ENCODE measurements at places on chromosomes 7 and 10.

DNA sequence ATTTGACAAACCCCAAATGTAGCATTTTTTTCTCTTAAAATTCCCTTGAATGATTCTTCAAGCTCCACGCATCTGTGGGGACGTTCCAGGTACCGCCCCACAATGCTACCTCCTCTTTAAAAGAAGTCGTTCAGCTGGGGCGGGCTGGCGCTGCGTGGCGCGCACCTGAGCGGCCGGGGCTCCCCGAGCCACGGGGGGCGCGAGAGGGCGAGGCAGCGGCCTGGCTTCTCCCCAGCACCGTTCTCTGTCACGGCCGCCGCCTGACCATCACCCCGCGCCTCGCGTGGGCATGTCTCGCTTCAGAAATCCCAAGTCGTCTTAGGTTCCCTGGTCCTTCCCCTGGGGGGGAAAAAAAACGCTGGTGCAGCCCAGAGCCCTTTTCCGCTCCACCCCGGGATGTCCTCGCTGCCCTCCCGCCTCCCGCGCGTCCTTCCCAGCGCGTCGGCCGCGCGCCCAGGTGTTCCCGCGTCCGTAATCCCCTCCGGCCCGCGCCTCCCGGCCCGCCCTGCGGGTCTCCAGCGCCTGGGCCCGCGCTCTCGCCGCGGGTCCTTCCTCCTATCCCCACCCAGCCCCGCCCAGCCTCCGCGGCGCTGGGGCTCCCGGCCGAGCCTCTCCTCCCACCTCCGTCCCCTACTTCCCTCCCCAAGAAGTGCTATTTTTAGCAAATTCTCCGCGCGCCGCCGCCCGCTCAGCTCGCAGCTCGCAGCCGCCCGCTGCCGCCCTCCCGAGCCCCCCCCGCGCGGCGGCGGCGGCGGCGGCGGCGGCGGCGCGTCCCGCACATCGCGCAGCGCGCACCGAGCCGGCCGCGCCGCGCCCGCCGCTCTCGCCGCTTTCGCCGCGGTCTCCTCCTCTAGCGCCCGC, 58.7 kb upstream of the PRPS1L1 start:
- no peak for DNase-seq

DNA sequence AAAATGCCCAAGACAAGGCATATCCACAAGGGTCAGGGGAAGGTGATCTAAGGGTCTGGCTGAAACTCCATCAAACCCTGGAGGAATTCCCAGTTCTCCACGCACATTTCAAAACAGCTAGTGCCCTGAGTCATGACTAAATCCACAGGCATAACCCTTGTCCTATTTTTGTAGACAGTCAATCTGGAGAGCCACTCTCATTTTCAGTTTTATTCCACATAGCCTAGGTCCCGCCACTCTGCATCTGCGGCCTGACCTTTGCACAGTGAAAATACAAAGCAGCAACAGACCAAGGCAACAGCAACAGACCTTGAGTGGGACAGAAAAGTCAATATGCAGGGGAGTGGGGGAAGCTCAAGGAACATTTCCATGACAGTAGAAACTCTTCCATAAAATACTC, 201.4 kb upstream of the NPVF start:
- no peak for DNase-seq

DNA sequence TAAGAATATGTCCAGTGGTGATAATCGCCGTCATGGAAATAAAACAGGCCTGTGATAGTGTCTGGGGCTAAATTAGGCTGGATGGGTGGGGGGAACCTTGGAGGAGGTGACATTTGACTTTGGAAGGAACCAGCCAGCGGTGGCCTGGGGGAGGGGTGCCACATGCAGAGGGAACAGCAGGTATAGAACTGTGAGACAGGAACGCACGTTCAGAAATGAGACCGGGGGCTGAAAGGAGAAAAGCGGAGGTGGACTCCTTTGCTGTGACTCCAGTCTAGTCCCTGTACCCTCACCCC, 2.6 kb upstream of the CYP26A1 start:
- DNase-seq: no peak

- DNase-seq: no peak
Measured at GRCh38 chr10:74529205-74529604, 297.2 kb upstream of the KAT6B start.

GRCh38 chr7:2309889-2310331, 4.3 kb downstream of the SNX8 start:
- no peak for DNase-seq

DNA sequence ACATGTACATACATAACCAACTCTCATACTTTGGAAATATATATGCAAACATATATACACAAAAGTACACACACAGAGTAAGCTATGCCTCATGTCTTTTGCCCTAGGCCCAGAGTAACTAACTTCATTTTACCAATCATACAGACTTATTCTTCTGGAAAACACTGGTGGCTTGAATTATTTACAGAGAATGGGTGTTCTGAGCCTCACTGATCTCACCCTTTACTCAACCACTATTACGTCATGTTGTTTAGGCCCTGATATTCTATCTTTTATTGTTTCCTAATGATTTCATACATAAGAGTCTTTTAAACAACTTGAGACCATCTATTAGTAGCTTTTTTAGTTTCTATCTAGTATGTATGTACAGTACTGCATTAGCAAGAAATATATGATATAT, 43.0 kb downstream of the ANK3 start:
- no peak for DNase-seq

DNA sequence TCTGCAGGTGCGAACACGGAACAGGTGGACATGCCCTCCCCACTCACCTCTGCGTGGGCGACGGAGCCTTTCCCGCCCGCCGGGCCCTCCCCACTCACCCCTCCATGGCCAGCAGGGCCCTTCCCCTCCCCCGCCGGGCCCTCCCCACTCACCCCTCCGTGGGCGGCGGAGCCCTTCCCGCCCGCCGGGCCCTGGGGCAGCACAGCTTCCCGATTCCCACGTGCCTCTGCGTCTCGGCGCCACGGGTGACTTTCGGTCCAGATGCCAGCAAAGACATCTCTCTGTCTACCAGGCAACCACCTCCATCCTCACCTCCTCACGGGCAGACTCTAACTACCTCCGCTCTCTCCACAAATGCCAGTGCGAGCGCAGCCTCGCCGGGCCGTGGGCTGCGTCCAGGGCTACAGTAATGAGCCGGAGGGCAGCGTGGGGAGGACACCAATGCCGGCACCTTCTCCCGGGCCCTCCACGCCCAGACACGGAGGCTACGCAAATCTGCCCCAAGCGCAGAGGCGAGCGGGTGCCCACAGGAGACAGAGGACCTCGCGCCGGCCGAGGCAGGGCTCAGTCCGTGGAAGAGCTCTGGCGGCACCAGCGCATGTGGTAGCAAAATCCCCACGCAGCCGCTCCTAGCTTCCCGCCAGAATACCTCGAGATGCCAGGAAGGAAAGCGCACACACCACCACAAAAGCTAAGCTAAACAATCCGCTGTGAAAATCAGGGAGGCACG, 21.8 kb downstream of the GPER1 start:
- DNase-seq: no peak

GRCh38 chr7:128017460-128017859, 13.8 kb downstream of the LRRC4 start:
- no peak for DNase-seq

DNA sequence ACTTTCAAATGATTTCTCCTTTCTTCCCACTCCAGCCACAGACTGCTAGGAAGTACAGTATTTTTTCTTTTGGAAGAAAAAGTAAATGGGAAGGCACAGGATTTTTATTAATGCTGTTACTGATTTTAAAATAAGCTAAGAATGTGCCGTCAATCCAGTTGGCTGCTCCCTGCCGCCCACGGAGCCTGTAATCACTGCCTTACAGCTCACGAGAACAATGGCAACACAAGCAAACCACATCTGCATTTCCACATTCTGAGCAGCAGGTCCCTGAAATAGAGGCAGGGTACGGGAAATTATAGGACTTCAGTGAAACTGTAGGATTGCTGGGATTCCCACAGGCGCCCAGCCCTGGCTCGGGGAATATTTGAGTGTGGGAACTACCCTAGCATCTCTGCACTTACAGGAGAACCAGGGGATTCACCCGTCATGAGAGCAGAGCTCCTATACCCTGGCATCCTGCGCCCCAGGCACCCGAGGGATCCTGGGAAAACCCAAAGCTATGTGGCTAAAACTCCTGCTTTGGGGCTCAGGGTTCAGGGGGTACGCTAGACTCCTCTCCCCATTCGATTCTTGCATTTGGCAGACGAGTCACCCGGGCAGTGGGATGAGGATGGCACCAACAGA, 72.9 kb upstream of the TNS3 start:
- DNase-seq: no peak

DNA sequence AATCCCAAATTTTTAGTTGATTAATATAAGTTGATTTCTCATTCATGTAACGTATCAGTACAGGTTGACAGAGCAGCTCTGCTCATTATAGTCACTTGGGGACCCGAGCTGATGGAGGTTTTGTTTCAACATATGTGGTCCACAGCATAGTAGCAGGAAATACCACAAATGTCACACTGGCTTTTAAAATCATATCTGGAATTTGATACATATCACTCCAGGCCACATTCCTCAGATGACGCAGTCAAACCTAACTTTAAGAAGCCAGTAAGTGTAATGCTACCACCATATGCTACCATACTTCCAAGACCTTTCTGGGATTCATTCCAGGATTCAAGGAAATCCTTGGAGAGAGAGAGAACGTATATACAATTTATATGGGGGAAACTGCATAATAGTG, 156.3 kb downstream of the PHF14 start:
- no peak for DNase-seq

- no peak for DNase-seq
Measured at GRCh38 chr7:147363101-147363500, 1227.5 kb upstream of the C7orf33 start.

DNA sequence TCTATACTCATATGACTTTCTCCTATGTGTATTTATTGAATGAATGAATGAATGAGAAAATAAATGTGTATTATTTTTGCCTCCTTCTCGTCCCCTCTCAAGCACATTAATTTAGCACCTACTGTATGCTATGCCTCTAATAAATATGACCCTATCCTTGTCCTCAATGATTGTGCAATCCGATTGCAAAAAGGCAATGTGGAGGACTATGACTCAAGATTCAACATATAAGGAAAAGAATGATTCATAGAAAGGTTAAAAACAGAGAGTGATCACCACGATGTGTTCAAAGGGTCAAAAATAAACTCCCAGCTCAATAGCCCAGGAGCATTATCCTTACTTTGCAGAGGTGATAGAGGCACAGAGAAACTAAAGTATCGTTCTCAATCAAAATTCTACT, 322.8 kb upstream of the SORCS1 start:
- no peak for DNase-seq

DNA sequence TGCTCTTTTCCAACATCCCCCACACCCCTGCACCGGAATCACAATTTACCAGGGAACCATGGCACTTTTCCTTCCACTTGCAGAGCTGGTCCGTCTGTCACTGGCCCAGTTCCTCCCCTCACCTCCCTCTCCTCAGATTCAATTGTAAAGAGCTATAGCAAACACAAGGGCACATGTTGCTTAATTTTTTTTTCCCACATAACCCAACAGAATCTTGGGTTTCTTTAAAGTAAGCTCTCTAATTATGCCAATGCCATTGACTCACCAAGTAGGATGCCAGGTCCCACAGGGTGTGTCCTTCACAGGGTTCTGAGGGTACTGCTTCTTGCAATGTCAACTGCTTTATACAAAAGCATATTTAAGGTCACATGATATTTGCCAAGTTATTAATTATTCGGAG, 262.2 kb downstream of the AUTS2 start:
- no peak for DNase-seq

DNA sequence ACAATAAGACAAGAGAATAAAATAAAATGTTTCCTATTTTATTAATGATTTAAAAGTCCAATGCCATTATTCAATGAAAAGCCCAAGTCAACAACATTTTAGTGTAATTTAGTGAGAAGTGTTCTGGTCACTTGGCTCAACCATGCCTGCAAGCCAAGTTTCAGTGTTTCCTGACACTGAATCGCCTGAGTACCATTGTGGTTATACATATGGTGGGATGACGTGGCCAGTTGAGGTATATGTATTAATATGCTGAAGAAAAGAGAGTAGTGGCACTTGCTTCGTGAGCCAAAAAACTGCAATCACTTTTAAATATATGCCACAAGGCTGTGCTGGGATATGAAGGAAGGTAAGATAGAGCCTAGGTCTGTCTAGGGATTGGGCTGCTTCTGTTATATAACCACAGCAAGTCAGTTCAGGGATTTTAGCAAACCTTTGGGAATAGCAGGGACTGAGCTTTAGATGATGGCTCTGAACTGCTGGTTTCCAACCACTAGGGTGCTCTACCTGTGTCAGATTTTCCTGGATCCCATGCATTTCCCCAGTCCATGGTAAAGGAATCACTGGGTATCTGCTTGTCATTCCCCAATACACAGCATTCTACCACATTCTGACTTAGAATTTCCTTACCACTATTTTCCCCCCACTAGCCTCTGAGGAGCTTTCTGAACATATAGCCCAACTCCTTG, 214.0 kb upstream of the PRPS1L1 start:
- DNase-seq: no peak

DNA sequence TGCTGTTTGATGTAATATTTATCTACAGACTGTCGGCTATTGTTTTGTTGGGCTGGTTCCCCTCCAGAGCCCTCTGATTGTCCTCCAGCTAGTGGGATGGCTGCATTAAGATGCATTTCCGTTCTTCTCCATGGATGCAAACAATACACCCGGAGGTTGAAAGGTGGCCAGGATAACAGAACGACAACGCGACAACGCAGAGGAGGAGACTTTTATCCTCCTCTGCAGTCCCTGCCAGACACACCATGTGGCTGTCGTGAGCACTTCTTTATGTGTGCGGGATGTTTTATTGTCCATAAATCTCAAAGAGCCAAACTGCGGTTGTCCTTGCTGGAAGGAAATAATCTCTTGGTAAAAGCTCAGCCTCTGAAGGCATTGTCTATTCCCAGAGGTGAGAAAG, 39.1 kb upstream of the TCERG1L start:
- DNase-seq: no peak

- no peak for DNase-seq
Measured at GRCh38 chr7:11830582-11831155, 1.3 kb downstream of the THSD7A start.

DNA sequence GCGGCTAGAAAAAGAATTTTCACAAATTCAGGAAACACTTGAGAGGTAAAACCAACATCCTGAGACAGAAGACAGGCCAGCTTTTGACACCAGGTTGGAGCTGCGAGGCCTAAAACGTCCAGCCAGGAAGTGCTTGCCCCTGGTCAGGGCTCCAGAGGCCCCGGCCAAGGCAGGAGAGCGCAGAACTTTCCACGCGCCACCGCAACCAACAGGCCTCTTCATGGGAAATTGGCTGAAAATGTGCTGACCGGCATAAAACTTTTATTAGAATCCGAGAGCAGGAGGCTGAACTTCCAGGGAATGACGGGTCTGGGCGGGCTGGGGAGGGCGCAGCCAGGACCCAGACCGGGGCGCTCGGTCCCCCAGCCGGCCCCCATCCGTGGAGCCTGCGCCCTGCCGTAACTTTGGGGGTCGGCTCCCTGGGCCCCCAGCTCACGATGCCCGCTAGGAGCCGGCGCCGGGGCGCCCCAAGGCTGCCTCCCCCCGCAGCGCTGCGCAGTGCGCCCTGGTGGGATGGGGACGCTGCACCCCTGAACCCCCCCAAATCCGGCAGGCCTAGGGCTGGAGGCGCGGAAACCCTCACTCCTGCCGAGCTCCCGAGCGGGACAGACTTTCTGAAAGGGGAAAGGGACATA, 414.0 kb upstream of the MKI67 start:
- no peak for DNase-seq

Measured in stimulated activated CD4-positive, alpha-beta T cell treated with anti-CD3 and anti-CD28 coated beads, Interleukin-4, amount 100 ng/mL, for 4 hours (primary cell).